ENCODE measurements at places on chromosomes 12 and 14.

GRCh38 chr14:68554231-68554630 is 238.6 kb downstream of the ZFP36L1 start:
- no peak for DNase-seq

- no peak for DNase-seq
These were observed 259.6 kb upstream of the TMTC1 start for GRCh38 chr12:30043151-30043847.

GRCh38 chr12:16523284-16523950 is 82.5 kb downstream of the LMO3 start:
- no peak for DNase-seq

DNA sequence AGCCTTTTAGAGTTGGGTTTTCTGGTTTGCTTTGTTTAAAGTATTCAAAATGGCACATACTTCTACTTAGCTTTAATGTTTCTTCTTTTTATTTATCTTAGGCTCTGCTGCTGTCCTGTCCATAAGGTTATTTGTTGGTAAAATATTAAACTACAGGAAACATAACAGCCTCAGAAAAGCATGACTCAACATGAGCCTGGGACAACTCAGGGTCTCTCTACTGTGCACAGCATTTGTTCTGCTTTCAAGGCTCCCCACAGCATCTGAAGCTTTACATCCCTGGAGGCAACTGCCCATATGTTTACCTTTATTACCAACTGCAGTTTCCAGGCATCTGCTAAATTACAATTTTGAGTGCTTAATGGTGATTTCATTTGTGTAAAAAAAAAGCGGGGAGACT is 954.2 kb upstream of the FBXO33 start:
- DNase-seq = no peak

GRCh38 chr14:99718031-99718810 is 34.1 kb downstream of the CYP46A1 start:
- no peak for DNase-seq

DNA sequence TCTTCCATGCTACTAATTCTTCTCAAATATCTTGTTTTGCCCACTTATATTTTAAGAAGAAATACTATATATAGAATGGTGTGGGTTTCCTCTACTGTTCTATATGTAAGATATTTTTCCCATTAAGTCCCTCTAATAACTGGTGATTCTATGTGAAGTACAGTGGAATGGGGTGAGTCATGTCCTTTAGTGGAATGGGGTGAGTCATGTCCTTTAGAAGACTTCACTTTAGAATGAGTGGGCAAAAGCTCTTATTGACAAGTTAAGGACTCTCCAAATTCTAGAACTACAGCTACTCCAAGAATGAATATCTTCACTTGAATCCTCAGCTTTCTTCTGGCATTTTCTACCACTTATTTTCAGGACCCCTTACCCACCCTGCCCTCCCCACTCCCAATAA is 349.9 kb downstream of the ETNK1 start:
- no peak for DNase-seq

DNA sequence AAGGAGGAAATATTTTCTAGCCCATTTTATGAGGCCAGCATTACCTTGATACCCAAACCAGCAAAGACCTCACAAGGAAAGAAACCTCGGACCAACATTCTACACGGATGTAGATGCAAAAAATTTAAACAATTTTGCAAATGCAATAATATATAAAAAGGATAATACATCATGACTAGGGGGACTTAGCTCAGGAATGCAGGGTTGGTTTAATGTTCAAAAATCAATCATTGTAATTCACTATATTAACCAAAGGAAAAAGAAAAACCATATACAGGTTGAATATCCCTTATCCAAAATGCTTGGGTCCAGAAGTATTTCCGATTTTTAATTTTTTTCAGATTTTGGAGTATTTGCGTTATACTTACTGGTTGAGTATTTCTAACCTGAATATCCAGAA is 33.0 kb downstream of the TPCN1 start:
- no peak for DNase-seq

DNA sequence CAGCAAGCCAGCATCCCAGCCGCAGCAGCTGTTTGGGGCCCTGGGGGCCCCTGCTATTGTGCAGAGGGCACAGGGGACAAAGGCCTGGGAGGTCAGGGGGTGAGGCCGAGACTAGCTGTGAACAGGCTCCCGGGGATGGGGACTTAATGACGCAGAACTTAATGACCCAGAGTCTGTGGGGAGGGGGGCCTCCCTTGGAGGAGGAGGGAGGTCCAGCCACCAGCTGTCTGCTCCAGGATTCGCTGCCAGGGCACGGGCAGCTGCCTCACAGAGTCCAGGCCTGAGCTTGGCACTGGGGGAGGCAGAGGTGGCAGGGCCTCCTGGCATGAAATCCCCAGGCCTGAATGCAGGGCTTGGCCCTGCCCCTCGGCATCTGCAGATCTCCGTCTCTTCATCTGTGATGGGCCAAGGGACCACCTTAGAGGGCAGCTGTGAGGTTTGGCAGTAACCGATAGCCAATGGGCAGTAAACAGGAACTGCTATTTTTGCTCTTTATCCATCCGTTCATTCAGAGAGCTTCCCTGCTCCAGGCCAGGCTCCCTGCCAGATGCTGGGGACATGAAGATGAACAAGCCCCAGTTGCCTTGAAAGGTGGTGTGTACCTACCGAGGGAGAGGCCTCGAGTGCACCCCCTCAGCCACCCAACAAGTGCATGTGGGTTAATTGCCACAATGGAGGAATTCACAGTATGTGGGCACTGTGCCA is 6.7 kb downstream of the FAM222A start:
- DNase-seq = no peak

All from D721Med (cell line).